Activated CD4-positive, CD25-positive, alpha-beta regulatory T cell (primary cell): ENCODE measurements at places on chromosomes 2 and 18.

GRCh38 chr2:61763605-61764034 lies 90.2 kb downstream of the FAM161A start:
- DNase-seq, result no peak

DNA sequence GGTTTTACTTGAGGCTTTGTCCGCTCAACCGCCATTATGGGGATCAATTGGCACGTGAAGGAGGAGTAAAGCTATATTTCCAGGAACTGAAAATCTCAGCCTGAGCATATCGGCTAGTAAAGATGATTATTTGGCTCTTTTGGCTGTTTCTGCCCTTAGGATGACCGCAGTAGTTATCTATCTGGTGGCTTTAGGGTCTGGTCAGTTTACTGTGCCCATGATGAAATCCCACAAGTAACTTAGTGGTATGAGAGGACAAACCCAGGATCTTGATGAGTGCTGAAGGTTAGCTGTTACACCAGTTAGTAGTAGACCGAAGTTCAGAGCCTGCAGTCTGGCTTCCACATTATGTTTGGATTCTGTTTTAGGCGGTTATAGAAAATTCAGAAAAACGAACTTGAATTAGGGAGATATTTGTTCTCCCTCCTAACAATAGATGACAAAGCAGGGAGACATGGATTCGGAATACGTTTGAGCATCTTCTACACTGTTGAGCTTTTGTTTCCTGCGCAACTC lies 1.2 kb downstream of the MAT2A start:
- no peak for DNase-seq

DNA sequence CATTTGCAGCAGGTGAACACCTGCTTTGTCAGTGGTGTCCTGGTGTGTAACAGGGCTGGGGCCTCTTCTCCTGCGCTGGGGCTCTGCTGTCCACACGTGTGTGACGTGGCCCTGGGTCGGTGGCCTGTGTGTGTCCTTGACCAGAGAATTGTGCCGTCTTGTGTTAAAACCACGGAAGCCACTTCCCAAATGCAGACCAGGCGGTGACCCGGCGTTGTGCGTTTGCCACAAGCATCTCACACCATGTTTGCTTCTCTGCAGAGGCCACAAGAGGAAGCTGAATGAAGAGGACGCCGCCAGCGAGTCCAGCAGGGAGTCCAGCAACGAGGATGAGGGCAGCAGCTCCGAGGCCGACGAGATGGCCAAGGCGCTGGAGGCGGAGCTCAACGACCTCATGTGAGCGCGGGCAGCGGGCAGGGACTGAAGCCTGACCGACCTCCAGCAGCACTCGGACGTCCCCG lies 44.3 kb upstream of the KCNG2 start:
- DNase-seq, result no peak

DNA sequence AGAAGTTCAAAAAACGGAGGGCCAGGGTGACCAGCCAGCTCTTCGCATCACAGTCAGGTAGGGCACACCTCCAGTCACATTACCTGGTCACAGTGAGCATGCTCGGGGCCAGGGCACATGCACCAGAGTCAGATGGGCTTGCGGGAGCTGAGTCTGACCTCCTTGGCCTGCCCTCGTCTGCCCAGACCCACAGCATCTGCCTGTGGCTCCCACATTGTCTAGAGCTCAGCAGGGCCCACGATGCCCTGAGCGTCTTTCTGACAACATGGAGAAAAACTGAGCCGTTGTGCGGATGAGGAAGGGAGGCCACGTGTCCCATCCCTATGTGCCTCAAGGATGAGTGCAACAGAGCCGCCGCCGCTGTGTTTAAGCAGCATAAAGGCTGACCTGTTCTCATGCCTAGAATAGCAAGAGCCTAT lies 37.6 kb downstream of the CRACDL start:
- no peak for DNase-seq

GRCh38 chr2:96816836-96817702 lies 1.0 kb downstream of the CNNM3 start:
- DNase-seq, result no peak

DNA sequence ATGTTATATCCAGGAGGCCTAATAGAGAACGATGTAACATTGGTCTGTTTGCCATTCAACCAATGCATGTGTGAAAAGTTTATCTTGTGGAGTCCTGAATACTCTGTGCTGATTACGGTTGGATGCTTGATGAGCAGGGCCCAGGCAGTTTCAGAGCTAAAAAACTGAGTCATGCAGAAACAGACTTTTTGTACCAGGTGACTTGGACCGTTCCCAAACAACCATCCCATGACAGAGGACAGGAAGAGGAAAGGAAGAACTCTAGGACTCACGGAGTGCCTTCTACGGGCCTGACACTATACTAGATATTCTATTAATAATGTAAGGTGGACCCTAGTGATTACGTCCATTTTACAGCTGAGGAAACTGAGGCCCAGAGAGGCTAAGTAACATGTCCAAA lies 142.1 kb downstream of the ARHGAP28 start:
- no peak for DNase-seq

- no peak for DNase-seq
Measured at GRCh38 chr2:239942871-239943311, 82.3 kb downstream of the NDUFA10 start.

- DNase-seq, result no peak
Measured at GRCh38 chr2:181686576-181687185, 6.4 kb upstream of the NEUROD1 start.

DNA sequence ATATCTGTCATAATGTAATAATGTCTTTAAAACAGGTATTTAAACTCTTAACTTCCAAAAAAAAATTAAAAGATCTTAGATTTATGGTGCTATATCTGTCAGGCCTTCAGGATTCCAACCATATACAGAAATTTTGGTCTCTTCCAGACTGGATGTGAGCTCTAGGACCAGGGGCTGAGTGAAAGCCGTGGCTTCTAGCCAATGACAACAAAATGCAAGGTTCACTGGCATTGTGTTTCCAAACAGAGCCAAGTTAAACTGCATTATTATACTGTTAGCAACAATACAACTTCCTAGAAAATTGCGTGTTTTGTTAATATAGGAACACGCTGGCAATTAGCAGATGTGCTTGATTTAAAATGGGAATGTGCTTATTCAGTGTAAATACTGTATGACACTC lies 809.8 kb upstream of the SOX11 start:
- DNase-seq, result no peak

DNA sequence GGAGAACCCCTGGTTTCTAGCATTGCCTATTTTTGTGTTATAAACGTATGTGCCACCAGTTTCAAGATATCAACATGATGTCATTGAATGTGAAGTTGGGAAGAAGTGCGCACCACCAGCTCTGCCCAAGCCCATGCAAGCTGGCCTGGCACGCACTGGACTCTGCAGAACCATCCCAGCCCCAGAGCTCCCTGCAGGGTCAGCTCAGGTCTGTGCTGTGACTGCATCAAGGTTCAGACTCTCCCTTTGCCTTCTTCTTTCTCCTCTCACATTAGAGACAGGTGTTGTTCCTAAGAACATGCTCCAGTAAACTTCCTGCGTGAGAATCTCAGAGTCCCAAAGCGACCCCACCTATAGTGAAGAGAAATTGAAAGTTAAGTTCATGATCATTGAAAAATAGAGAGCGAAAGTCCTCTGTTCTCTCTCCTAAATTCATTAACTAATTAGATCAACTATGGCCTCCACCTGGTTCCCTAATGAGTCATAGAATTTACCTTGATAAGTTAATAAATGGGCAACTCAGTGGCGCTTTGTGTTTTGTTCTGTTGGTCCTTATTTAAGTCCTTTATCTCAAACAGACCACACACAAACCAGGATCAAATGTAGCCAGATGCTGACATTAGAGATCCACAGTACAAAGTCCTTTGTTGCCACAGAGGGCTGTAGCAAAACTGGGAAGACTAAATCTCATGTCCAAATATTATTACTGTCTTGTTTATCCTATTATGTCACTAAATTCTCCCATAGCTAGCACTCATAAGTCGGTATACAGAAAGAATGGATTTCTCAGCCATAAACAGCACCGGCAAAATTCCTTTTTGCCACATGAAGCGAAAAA lies 432.3 kb downstream of the STK39 start:
- DNase-seq, result no peak
